ENCODE measurements at places on chromosomes 6 and 20. TPM values are rescaled to one million over a fixed set of nuclear protein-coding genes. Genes with fewer than 3 reads are reported as not detected.

CALHM4 gene
- total RNA-seq: not detected

PSORS1C1 gene
- 0.29 TPM for total RNA-seq

RNF182 gene
- total RNA-seq: 3.8 TPM

CLVS2 gene
- total RNA-seq: under 0.01 TPM

TNF gene
- total RNA-seq: not detected

TFAP2A gene
- under 0.01 TPM for total RNA-seq

SMLR1 gene
- total RNA-seq: not detected

PAX1 gene
- total RNA-seq: not detected

MAP3K4 gene
- total RNA-seq: 27.1 TPM

POM121L2 gene
- total RNA-seq: not detected

LST1 gene
- total RNA-seq: not detected

OR2H1 gene
- not detected for total RNA-seq

FLRT3 gene
- total RNA-seq: 5.0 TPM

CASS4 gene
- total RNA-seq: 12.4 TPM

CFB gene
- 24.1 TPM for total RNA-seq

CUL7 gene
- 77.9 TPM for total RNA-seq

GGTLC1 gene
- total RNA-seq: not detected

RAB44 gene
- total RNA-seq: under 0.01 TPM

MCM8 gene
- total RNA-seq: 14.3 TPM

RAET1L gene
- total RNA-seq: not detected

IRF4 gene
- total RNA-seq: under 0.01 TPM

CCM2L gene
- not detected for total RNA-seq

C20orf96 gene
- 7.9 TPM for total RNA-seq

DEF6 gene
- total RNA-seq: 0.87 TPM

FKBP5 gene
- total RNA-seq: 6.1 TPM

FOXC1 gene
- total RNA-seq: 7.6 TPM

C20orf202 gene
- total RNA-seq: under 0.01 TPM

TPX2 gene
- total RNA-seq: 6.9 TPM

FABP7 gene
- total RNA-seq: 0.15 TPM

HCK gene
- total RNA-seq: not detected

RHAG gene
- not detected for total RNA-seq

BMP7 gene
- not detected for total RNA-seq
